ENCODE measurements at places on chromosomes 4 and X. TPM values are rescaled to one million over a fixed set of nuclear protein-coding genes. Genes with fewer than 3 reads are reported as not detected.

DNA sequence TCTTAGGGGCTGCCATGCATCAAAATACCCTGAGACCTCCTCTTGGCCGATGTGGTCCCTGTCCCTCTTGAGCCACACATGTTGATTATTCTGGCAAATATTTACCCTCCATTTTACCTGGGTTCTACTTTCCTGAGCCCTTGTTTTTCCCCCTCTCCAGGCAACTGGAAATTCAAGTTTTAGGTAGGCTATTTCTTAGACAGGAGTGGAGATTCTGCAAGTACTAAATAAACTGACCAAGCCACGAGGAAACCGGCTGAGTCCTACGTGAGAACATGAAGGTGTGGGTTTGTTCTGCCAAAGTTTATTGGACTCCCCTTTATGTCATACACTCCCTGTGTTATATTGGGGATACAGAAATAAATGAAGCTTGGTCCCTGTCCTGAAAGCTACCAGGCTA is 88.1 kb downstream of the RTL5 start:
- DNase-seq, result no peak

DNA sequence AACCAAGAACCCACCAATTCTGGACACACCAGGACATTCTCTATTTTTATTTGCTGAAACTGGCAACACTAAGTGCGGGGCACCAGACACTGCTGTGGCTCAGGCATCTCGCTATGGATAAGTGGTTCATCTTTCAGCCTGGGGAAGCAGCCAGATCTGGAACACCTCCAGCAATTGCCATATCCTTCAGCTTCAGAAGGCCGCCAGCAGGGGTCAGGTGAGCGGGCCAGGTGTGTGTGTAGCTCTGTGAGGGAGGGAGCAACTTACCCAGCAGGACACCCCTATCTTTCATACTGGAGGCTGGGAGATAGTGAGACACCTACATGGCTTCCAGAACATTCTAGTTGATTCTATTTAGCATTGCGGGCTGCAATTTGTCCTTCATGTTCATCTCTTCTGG is 57.0 kb upstream of the GBA3 start:
- DNase-seq, result no peak

- DNase-seq, result no peak
These were observed 23.3 kb downstream of the MRFAP1 start for GRCh38 chr4:6663596-6664393.

- peak; percentile 64 for DNase-seq
These were observed 25.9 kb downstream of the PKD2 start for GRCh38 chr4:88033309-88033708.

GRCh38 chr4:114015444-114015899 is 36.0 kb upstream of the ARSJ start:
- DNase-seq, result peak; percentile 98

- no peak for DNase-seq
These were observed 206.1 kb downstream of the PPP3CA start for GRCh38 chr4:101141230-101141629.

- DNase-seq, result no peak
These were observed 14.6 kb downstream of the ANOS1 start for GRCh38 chrX:8717354-8717753.

DNA sequence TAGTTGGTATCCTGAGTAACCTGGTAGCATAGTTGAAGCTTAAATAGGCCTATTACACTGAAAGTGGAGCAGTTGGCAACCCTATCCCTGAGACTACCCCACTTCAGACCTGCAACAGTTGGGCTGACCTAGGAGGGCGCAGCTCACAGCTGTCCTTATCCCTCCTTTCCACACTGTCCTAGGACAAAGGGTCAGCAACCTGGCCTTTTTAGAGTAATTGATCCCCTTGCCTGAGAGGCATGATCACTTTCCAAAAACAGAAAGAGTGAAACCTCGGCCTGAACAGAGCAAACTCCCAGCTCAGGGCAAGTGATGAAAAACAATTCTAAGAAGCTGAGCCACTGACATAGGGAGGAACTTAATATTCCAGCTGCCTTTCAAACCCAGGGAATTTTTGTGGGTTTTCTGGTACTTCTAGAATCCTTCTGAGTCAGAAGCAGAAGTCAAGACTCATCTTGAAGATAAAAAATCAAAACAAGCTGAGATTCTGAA is 94.9 kb upstream of the MYOZ2 start:
- no peak for DNase-seq

GRCh38 chr4:25795566-25796454 is 67.0 kb downstream of the SEL1L3 start:
- DNase-seq, result peak; percentile 25

- DNase-seq, result no peak
These were observed 71.9 kb downstream of the LIMCH1 start for GRCh38 chr4:41609851-41610250.

- DNase-seq, result peak; percentile 54
These were observed 74.5 kb upstream of the BOD1L1 start for GRCh38 chr4:13701937-13702446.

DNA sequence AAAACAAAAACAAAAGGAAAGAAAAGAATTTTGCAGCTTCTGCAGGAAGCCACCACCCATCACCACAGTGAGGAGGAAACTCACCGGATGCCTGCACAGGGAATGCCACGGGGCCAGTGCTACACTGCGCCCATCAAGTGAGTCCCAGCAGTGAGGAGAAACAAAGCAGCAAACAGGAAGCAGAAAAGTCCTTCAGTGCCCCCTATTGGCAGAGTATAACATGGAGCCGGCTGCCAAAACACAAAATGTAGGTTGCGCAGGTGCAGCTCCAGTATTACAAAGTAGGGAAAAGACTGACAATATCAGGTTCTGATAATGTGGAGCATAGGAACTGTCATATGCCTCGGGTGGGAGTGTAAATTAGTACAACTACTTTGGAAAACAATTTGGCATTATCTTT is 23.3 kb upstream of the SCML2 start:
- DNase-seq, result peak; percentile 39

DNA sequence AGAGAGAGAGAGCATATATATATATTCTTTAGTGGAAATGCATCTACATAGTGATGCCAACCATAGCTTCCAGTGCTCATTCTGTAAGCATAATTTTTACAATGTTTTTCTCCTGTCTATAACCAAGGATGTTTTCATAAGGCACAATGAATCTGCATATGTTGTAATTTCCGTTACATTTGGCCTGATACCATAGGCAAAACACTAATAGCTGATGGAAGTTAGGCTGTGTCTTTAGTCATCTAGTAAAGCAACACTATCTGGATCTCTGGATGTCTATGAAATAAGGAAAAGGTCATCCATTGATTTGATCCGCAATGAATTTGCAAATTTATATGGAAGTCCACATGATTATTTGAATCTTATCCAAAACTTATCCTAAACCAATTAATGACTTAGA is 8.1 kb downstream of the PCDH7 start:
- DNase-seq, result no peak

GRCh38 chr4:169530048-169530447 is 82.3 kb downstream of the NEK1 start:
- DNase-seq, result no peak

GRCh38 chr4:104722467-104722866 is 227.8 kb upstream of the CXXC4 start:
- DNase-seq, result no peak

DNA sequence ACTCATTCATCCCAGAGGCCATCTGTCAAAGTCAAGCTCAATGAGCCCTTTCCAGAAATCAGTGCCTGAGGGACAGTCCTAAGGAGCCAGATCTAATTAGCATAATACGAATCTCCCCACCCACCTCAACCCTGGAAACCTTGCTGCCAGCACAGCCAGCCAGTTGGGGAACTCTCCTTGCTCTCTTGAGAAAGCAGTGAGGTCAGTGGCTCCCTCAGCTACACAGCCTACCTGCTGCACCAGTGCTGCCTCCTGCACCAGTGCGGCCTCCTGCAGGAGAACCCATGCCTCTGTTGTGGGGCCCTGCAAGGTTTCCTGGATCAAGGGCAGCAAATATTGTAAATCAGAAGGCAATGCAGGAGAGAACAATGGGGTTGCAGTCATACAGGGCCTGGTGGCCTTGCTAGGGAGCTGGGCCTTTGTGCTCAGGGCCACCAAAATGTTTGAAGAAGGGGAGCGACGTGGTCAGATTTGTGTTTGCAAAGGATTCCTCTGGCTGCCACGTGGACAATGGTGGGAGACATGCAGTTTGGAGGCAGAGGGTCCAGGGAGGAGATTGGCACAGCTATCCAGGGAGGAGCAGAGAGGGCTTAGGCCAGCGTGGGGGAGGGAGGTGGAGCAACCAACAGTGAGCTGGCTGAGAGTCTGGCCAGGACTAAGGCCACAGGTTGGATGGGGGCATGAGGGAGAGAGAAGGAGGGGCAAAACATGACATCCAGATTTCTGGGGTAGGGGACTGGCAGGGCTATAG is 124.3 kb upstream of the MAMLD1 start:
- no peak for DNase-seq

- no peak for DNase-seq
These were observed 2.7 kb upstream of the COMMD8 start for GRCh38 chr4:47466056-47466785.

GRCh38 chr4:153440475-153440874 is 25.7 kb upstream of the TMEM131L start:
- no peak for DNase-seq

Gene XAGE1A
- not detected for total RNA-seq

Gene MAGEA12
- total RNA-seq, result 5.5 TPM

Gene USP26
- not detected for total RNA-seq

Gene NXF2
- 0.15 TPM for total RNA-seq

Gene DNAAF6
- not detected for total RNA-seq

Gene ADH1A
- not detected for total RNA-seq

Gene FOXO4
- 2.5 TPM for total RNA-seq

Gene CCDC120
- total RNA-seq, result 0.31 TPM

Gene ACOX3
- 23.4 TPM for total RNA-seq

Gene AMOT
- 4.3 TPM for total RNA-seq

Gene PLXNB3
- 1.6 TPM for total RNA-seq

Gene CTAG2
- not detected for total RNA-seq

Gene OTUD5
- total RNA-seq, result 22.3 TPM

Gene TADA2B
- 5.8 TPM for total RNA-seq

Gene RHOXF2B
- total RNA-seq, result not detected

Gene EDNRA
- not detected for total RNA-seq

Gene MORC4
- total RNA-seq, result 8.8 TPM

Gene PDZD11
- total RNA-seq, result 84.9 TPM
